ENCODE measurements at places on chromosomes 1 and 21.

DNA sequence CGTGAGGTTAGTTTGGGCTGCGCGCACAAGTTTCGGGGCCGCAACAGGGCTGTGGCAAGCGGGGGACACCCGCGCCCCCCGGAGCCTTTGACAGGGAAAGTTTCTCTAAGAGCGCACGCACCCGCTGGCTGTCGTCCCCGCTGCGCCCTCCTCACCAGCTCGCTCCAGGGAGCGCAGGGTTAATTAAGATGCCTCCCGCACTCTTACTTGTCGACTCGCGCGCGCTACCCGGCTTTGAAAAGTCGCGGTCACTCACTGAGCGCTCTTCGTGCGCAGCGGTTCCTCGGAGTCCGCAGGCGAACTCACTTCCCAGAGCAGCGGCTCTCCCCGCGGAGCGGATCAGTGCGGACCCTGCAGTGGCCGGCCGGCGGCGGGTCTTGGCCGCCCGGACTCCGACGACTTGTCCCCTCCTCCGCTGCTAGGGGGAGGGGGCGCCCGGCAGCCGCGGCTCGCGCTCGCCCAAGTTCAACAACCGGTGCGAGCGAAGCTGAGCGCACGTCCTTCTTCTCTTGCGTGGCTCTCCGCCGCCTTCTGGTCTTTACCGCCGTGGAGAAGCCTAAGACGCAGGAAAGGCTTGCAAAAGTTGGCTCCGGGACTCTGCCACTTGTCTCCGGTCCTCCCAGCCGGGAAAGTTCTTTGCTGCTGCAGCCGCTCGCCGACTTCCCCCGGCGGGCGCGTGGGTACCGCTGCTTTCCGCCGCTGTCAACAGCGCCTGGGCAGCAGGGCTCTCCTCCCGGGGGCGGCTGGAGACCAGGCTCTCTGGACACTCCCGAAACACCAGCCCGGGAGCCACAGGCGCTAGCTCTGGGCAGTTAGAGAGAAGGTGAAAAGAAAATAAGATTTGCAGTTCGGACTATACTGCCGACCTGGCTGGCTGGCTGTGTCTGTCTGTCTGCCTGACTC lies 506 bp downstream of the JUN start:
- DNase-seq, result peak; percentile 34

DNA sequence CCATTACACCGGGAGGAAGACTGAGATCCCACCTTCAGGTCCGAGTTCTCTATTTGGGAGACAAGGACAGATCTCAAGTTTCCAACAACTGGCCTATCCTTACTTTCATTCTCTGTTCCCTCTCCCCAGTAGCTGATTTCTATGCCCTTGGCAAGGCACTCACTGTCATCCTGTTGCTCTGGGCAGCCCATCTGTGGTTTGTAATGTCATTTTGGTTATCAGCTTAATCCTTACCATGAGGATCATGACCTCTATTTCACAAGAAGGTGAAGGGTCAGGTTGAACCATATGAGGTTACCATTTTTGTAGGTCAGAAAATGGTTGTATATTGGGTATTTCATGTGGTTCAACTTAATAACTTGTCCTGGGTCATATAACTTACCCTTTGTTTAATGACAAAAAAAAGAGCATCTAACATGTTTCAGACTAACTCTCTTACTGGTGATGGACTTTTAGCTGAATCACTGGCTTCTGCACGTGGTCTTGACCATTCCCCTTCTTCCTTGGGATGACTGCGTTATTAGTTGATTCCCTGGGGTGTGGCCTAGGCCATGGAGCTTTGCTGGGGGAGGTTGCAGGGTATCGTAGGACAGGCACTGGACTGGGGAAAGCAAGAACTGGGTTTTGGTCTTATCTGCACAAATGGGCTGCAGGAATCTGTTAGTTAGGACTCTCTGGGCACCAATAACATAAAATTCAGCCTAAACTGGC lies 120.2 kb downstream of the ACTL8 start:
- no peak for DNase-seq

GRCh38 chr1:174800876-174801275 lies 198.9 kb upstream of the CACYBP start:
- no peak for DNase-seq

DNA sequence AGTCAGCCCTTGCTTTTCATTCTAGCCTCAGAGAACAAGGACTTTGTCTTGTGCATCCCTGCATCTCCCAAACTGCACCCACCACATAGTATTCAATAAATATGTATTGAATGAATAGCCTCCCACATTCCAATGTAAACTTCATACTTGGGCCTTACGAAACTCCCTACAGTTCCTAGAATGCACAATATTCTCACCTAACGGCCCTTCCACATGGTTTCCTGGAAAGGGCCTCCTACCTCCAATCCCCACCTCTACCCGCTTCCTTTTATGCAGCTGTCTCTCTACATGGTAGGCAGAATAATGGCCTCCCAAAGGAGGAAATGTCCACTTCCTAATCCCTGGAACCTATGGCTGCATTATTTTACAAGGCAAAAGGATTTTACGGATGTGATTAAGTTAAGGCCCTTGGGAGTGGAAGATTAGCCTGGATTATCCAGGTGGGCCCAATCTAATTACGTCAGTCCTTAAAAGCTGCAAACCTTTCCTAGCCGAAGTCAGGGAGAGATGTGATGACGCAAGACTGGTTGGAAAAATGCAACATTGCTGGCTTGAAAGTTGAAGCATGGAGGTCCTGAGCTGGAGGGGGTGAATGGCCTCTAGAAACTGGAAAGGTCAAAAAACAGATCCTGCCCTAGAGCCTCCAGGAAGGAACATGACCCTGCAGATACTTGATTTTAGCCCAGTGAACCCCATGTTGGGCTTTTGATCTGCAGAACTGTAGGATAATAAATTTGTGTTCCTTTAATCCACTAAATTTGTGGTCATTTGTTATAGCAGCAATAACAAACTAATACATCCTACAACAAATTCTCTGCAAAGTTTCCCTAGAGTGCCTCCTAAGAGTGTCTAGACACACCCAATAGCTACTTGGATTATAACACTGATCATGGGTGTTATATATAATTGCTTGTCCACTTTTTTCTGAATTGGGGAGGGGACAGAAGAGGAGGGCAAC lies 5.2 kb upstream of the PIK3C2B start:
- DNase-seq, result no peak

GRCh38 chr1:30171537-30172298 lies 551.7 kb downstream of the MATN1 start:
- no peak for DNase-seq

DNA sequence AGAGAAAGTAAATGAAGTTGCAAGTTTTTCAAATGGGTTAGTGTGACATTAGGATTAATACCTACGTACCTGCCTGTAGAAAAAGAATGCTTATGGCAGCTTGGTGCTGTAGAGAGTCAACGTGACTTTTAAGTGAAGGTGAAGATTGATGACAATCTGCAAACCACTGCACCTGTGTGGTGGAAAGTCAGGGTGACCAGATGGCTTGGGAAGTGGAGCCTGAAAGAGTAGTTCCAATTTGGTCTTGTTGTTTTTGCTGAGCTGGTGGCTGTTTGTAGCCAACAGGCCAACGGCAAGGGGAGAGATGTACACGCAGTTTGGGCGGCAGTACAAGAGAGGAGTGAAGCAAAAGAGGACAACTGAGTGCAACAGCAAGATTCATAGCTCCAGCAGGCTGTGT lies 78.1 kb upstream of the JAK1 start:
- no peak for DNase-seq

- DNase-seq, result no peak
Measured at GRCh38 chr1:182129398-182129797, 67.9 kb upstream of the ZNF648 start.

DNA sequence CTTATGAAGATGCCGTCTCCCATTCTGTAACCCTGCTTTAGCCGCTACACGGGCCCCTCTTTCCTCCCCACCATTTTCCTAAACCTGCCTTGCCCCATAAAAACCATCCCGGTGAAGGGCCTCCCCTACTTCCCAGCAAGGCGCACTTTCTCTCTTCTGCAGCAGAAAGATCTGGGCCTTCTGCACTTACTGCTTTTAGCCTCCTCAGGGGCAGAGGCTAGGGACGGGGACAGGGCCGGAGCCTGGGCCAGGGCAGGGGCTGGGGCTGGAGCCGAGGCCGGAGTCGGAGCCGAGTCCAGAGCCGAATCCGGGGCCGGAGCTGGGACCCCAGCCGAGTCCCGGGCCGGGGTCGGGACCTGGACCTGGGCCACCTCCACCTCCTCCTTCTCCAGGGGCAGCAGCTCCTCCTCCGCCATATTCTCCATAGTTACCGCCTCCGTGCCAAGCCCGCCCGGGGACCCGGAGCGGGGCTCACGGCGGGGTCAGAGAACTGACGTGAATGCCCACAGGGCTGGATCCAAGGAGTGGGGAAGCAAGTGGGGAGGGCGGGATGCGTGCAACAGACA lies 382 bp downstream of the TRMT1L start:
- no peak for DNase-seq

DNA sequence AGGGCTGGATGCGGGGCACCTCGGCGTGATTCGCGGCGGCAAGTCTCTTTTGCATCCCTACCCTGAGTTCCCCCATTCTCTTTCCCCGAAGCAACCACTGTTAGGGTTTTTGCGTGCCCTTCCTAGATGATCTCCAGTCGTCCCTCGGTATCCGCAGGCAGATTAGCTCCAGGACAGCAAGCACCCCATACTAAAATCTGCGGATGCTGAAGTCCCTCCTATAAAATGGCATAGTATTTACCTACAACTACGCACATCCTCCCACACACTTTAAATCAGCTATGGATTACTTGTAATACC lies 22.8 kb upstream of the CFAP126 start:
- DNase-seq, result no peak

- DNase-seq, result no peak
Measured at GRCh38 chr21:46154955-46155513, 345 bp downstream of the FTCD start.

DNA sequence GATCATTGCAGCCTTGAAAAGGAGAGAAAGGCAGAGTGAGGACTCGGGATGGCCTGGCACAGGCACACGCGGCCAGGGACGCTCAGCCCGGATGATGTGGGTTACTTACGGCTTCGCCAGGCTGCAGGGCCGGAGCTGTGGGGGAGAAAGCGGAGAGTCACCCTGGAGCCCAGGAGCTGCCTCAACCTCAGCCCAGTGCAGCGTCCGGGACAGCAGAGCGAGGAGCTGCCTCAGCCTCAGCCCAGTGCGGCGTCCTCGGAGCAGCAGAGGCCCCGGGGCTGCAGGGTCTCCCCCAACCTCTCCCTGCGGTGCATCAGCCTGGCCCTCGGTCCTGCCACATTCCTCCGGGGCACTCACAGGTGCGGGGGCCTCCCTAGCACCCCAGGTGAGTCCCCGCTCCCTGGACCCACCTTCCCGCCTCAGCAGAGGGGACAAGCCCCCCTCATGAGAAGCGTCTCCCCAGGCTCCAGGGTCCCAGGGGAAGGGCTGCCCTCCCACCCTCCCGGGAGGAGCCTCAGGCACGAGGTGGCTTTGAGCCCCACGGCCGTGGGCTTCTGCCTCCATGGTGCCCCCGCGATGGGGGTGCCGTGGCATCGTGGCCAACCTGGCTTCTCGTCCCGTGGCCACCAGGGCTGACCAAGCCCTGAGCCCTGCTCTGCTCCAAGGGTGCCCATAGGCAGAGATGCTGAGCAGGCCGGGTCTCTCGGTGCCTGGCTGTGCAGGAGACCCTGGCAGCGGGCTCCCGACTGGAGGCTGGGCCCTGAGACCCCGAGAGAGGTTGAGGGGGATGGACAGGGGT lies 10.5 kb upstream of the RNF223 start:
- DNase-seq, result no peak

GRCh38 chr1:93680420-93681100 lies 1.1 kb downstream of the BCAR3 start:
- no peak for DNase-seq

DNA sequence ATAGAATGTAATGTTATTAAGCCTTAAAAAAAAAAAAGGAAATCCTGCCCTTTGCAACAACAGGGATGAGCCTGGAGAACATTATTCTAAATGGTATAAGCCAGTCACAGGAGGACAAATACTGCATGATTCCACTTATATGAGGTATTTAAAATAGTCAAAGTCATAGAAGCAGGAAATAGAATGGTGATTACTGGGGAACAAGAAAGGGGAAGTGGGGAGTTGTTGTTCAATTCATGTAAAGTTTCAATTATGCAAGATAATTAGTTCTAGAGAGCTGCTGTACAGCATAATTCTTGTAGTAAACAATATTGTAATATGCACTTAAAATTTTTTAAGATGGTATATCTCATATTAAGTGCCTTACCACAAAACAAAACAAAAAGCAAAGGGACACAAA lies 13.2 kb downstream of the FCER1A start:
- DNase-seq, result no peak

DNA sequence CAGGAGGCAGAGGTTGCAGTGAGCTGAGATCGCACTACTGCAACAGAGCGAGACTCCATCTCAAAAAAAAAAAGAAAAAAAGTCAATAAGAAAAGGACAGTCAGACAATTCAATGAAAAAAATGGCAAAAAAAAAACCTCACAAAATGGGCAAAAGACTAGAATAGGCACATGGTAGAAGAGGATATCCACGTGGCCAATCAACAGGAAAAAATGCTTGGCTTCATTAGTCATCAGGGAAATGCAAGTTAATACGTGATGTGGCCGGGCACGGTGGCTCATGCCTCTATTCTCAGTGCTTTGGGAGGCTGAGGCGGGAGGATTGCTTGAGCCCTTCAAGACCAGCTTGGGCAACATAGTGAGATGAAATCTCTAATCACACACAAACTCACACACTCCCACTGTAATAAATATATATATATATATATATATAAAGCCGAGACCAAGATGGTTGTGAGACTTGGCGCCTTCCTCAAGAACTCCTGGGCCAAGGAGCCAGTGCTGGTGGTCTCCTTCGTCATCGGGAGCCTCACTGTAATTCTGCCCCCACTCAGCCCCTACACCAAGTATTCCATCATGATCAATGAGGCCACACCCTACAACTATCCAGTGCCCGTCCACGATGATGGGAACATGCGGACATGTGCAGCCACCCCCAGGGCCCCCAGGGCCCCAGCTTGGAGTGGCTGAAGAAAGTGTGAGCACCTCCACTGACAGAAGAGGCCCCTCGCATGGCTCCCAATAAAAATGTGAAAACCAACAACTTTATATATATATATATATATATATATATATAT lies 22.9 kb upstream of the LEFTY2 start:
- no peak for DNase-seq

GRCh38 chr1:168498956-168499687 lies 44.7 kb downstream of the XCL2 start:
- no peak for DNase-seq

DNA sequence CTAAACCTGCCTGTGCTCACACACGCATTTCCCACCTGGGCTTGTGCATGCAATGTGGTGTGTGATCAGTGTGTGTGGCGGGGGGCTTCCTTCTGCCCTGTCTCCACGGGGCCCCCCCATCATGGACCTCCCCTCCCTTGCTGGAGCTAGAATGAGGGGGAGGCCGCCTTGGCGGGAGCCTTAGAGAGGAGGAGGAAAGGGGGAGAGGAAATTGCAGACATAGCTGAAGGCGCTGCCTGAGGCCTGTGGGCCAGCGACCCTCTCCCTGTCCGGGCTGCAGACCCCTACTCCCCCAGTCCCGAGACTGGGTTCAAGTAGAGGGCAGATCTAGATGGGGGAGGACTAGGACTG lies 883 bp upstream of the EVA1B start:
- DNase-seq, result no peak

- DNase-seq, result no peak
Measured at GRCh38 chr1:201917362-201918033, 28.8 kb downstream of the SHISA4 start.

- DNase-seq, result no peak
Measured at GRCh38 chr1:163315773-163316374, 5.9 kb upstream of the NUF2 start.
